ENCODE measurements at places on chromosomes 7 and 10. TPM values are rescaled to one million over a fixed set of nuclear protein-coding genes. Genes with fewer than 3 reads are reported as not detected.

DNA sequence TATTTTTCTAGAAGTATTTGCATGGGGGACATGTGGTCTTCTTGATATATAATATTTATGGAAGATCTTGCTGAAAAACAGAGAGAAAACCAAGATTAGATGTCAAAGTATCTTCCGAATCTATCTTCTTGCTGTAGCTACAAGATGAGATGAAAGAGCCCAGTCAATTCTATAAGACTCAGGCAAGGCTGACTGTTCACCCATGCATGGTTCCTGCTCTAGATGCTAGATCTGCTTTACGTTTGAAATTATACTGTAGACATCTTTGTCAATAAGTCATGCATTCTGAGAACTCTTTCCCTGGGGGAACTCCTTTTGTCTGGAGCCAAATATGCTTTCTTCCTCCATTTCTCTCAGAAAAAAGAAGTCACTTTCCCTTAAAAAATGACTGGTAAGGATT, 1292.0 kb downstream of the XPNPEP1 start:
- H3K27me3 ChIP-seq: no peaks in the 10 kb centered on the region
- no peaks in the 10 kb centered on the region for H3K36me3 ChIP-seq
- no peak overlapping the region for H3K27ac ChIP-seq
- no peak overlapping the region for H3K4me3 ChIP-seq

GRCh38 chr10:31466313-31466712, 147.3 kb downstream of the ZEB1 start:
- H3K36me3 ChIP-seq: peaks cover 5% of the 10 kb centered on the region
- H3K27ac ChIP-seq: no peak overlapping the region

DNA sequence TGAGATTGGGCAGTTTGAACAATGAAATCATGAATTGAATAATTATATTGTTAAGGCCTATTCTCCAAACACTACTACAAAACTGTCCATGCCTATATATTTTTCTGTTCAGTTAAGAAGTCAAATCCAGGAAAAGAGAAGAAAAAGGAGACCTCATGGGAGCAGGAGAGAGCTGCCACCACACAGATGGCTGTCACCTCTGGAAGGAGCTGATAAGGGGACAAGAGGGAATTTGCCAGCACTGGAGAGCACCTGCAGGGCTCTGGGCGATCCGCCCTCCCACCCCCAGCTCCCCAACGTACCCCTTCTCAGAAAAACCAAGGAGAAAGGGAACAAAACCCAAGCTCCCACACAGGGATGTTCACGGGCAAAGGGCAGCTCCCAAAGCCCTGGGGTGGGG, 227.8 kb downstream of the TNS3 start:
- H3K27ac ChIP-seq: peak overlapping the region; percentile 66
- H3K36me3 ChIP-seq: no peaks in the 10 kb centered on the region
- H3K4me3 ChIP-seq: no peak overlapping the region
- H3K27me3 ChIP-seq: no peaks in the 10 kb centered on the region

DNA sequence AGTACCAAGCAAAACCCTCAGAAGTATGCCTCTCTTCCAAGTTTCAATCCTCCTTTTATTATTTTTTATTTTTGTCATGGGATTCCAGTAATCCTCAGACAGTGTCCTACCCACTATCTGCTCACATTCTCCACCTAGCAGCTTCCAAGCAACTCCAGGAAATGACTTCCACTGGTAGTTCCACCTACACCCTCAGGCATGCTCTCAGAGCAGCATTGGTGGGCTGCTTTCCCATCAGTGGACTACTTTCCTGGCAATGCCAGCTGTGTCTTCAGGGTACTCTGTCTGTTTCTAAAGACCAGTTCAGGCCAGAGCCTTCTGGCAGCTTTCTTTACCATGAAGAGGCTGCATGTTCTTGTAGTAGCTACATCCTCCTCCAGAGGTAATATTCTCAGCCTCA, 244.0 kb downstream of the HGF start:
- no peak for DNase-seq
- no peaks in the 10 kb centered on the region for H3K4me1 ChIP-seq
- H3K36me3 ChIP-seq: no peaks in the 10 kb centered on the region
- H3K27ac ChIP-seq: no peak overlapping the region
- H3K27me3 ChIP-seq: no peaks in the 10 kb centered on the region
- H3K4me3 ChIP-seq: no peak overlapping the region

GRCh38 chr10:114498413-114499111, 94.3 kb upstream of the AFAP1L2 start:
- no peaks in the 10 kb centered on the region for H3K27me3 ChIP-seq
- no peaks in the 10 kb centered on the region for H3K36me3 ChIP-seq
- H3K4me3 ChIP-seq: no peak overlapping the region
- H3K4me1 ChIP-seq: peaks cover 8% of the 10 kb centered on the region

GRCh38 chr7:15130666-15131541, 228.4 kb upstream of the DGKB start:
- no peak overlapping the region for H3K4me3 ChIP-seq
- peak overlapping the region; percentile 1 for H3K27ac ChIP-seq
- H3K4me1 ChIP-seq: no peaks in the 10 kb centered on the region
- no peaks in the 10 kb centered on the region for H3K36me3 ChIP-seq

DNA sequence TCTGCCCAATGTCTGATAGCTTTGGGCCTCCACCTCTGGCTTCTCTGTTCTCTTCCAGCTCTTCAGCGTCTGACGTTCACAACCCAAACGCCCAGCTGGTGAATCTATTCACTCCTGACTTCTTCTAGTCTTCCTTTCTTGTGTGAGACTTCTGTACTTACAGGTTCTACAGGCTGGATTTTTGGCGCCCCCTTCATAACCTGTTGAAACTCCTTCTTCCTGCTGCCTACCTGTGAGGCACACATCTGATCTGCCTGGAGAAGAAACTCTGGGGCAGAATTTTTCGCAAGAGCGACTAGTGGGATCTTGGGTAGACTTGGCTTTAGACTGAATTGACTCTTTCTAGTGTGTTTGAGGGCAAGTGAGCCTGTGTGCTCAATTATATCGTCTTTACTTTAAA, 249.3 kb downstream of the REEP3 start:
- H3K4me1 ChIP-seq: peaks cover 14% of the 10 kb centered on the region
- H3K36me3 ChIP-seq: no peaks in the 10 kb centered on the region
- DNase-seq: no peak
- H3K4me3 ChIP-seq: no peak overlapping the region
- H3K27me3 ChIP-seq: no peaks in the 10 kb centered on the region

GRCh38 chr10:132787495-132788179, 1.7 kb upstream of the NKX6-2 start:
- peaks cover 29% of the 10 kb centered on the region for H3K4me1 ChIP-seq
- H3K36me3 ChIP-seq: no peaks in the 10 kb centered on the region
- no peak overlapping the region for H3K27ac ChIP-seq
- peak; percentile 56 for DNase-seq
- peaks cover 80% of the 10 kb centered on the region for H3K27me3 ChIP-seq
- H3K4me3 ChIP-seq: no peak overlapping the region

DNA sequence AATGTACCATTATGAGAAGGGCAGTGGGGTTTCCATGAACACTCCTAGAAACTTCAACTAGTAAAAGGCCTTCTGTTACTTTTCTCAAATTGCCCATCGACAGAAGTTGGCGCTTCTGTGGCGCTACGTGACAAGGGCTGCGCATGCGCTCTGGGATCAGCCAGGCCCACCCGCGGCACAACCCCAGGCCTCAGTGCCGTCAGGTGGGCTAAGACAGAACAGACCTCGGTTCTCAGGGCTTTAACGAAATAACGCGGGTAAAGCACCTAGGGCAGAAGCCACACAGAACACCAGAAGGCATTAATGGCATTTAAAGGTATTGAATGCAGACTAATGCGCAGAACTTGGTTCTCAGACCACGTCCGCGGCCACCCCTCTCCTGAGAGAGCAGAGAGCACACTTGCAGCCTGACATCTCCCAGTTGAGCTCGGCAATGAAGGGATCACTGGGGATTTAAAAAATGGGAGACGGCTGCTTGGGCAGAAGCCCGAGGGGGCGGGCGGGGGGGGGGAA, 67.6 kb upstream of the CTNNA3 start:
- no peaks in the 10 kb centered on the region for H3K4me1 ChIP-seq
- H3K4me3 ChIP-seq: peak overlapping the region; percentile 80
- no peaks in the 10 kb centered on the region for H3K36me3 ChIP-seq
- peak; percentile 83 for DNase-seq
- peak overlapping the region; percentile 91 for H3K27ac ChIP-seq
- H3K27me3 ChIP-seq: no peaks in the 10 kb centered on the region

GRCh38 chr7:134781171-134781570, 1.7 kb downstream of the CALD1 start:
- H3K27ac ChIP-seq: peak overlapping the region; percentile 88
- no peaks in the 10 kb centered on the region for H3K27me3 ChIP-seq
- peaks cover 14% of the 10 kb centered on the region for H3K4me1 ChIP-seq
- no peak for DNase-seq
- H3K36me3 ChIP-seq: no peaks in the 10 kb centered on the region

GRCh38 chr10:95741807-95742467, 14.0 kb upstream of the ENTPD1 start:
- H3K36me3 ChIP-seq: no peaks in the 10 kb centered on the region
- peak; percentile 10 for DNase-seq
- no peak overlapping the region for H3K4me3 ChIP-seq
- H3K4me1 ChIP-seq: no peaks in the 10 kb centered on the region
- peak overlapping the region; percentile 48 for H3K27ac ChIP-seq

- no peaks in the 10 kb centered on the region for H3K27me3 ChIP-seq
- H3K27ac ChIP-seq: peak overlapping the region; percentile 49
- no peaks in the 10 kb centered on the region for H3K36me3 ChIP-seq
- H3K4me3 ChIP-seq: no peak overlapping the region
- no peak for DNase-seq
These were observed 51.3 kb downstream of the HIPK2 start for GRCh38 chr7:139726485-139726869.

- H3K36me3 ChIP-seq: no peaks in the 10 kb centered on the region
- H3K4me1 ChIP-seq: no peaks in the 10 kb centered on the region
- H3K4me3 ChIP-seq: no peak overlapping the region
- DNase-seq: no peak
- H3K27ac ChIP-seq: peak overlapping the region; percentile 16
These were observed 43.0 kb downstream of the CXCL12 start for GRCh38 chr10:44341886-44342285.

- H3K4me3 ChIP-seq: no peak overlapping the region
- no peaks in the 10 kb centered on the region for H3K36me3 ChIP-seq
- H3K4me1 ChIP-seq: no peaks in the 10 kb centered on the region
- no peak overlapping the region for H3K27ac ChIP-seq
- DNase-seq: no peak
These were observed 593.8 kb upstream of the ANKRD30A start for GRCh38 chr10:36531621-36532020.

GRCh38 chr10:4270116-4270515, 485.1 kb upstream of the KLF6 start:
- H3K36me3 ChIP-seq: no peaks in the 10 kb centered on the region
- H3K4me3 ChIP-seq: no peak overlapping the region
- DNase-seq: peak; percentile 46
- no peaks in the 10 kb centered on the region for H3K27me3 ChIP-seq

- H3K27me3 ChIP-seq: no peaks in the 10 kb centered on the region
- no peak for DNase-seq
- no peaks in the 10 kb centered on the region for H3K4me1 ChIP-seq
These were observed 69.9 kb downstream of the TMEM106B start for GRCh38 chr7:12281038-12281437.

HOXA1 gene
- 0.30 TPM for total RNA-seq

NPFFR1 gene
- not detected for total RNA-seq

EBF3 gene
- total RNA-seq: 0.77 TPM

CLDN3 gene
- 53.7 TPM for total RNA-seq

ITGA8 gene
- 17.3 TPM for total RNA-seq

ADAM12 gene
- 8.1 TPM for total RNA-seq

GPR15LG gene
- 2.6 TPM for total RNA-seq
